Astrocyte of the cerebellum (primary cell): ENCODE measurements at places on chromosomes 1 and 21.

GRCh38 chr1:205204552-205204951, 7.0 kb downstream of the DSTYK start:
- DNase-seq: no peak

DNA sequence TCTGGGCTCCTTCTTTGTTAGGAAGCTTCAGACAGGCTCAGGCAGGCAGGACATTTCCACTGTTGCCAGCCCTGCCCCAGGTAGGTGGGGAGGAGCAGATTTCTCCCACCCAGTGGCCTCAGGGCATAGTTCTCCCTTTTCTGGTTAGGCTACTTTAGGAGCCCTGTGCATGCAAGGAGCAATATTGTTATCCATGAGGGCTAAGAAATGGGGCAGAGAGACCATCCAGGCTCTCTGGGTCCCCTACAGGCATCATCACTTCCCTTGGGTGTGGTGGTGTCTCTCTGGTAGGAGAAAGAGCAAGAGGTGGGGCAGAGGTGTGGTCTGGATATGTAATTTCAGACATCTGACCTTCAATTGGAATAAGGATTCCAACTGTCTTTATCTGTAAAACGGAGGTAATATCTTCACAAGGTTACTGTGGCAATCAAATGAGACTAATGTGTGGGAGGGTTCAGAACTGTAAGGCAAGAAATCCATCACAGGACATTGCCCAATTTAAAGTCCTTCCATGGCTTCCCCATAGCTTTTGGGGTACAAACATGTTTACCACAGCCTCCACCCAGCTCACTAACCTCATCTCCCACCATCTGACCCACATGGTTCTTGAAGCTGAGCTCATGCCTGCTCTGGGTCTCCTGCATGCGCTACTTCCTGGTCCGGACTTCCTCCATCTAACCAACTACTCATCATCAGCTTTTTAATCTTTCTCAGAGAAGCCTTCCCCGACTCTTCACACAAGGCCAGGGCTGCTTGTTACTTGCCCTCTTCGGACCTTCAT, 26.1 kb downstream of the PCAT6 start:
- DNase-seq: no peak

- DNase-seq: no peak
Observed at GRCh38 chr1:40840526-40841323, 21.4 kb downstream of the CITED4 start.

- no peak for DNase-seq
Observed at GRCh38 chr1:38819516-38819915, 40.1 kb downstream of the RRAGC start.

GRCh38 chr1:15155888-15156741, 2.6 kb downstream of the TMEM51 start:
- DNase-seq: no peak

DNA sequence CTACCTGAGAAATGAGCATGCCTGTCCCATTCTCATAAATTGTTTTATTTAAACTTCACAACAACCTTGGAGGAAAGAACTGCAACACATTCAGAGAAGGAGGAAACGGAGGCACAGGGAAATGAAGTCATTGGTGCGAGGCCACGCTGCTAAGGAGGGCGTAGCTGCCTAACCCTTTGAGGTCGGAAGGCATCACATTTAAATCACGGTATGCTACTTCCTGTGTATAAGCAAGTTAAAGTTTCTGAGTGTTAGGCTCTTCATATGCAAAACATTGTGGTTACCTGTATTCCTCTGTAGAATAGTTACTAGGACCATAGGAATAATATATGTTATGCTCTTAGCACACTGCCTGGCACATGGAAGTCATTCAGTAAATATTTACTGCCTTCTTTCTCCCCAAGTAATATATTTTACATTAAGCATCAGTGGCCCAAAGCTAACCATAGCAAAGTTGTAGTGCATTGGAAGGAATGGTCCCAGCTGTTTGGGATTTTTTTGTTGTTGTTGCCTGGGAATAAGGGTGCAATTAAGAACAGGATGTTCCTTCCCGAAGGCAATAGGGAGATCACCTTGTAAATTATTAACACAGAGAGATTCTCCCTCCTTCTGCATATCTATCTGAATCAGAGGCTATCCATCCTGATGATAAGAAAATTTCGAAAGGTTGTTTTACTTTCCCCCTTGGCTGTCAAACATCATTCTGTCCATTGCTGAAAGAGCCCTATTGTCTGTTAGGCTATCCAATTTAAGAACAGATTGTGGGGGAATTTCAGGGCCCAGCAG, 192.2 kb upstream of the C8B start:
- no peak for DNase-seq

- no peak for DNase-seq
Observed at GRCh38 chr1:61472876-61473275, 252.1 kb downstream of the TM2D1 start.

DNA sequence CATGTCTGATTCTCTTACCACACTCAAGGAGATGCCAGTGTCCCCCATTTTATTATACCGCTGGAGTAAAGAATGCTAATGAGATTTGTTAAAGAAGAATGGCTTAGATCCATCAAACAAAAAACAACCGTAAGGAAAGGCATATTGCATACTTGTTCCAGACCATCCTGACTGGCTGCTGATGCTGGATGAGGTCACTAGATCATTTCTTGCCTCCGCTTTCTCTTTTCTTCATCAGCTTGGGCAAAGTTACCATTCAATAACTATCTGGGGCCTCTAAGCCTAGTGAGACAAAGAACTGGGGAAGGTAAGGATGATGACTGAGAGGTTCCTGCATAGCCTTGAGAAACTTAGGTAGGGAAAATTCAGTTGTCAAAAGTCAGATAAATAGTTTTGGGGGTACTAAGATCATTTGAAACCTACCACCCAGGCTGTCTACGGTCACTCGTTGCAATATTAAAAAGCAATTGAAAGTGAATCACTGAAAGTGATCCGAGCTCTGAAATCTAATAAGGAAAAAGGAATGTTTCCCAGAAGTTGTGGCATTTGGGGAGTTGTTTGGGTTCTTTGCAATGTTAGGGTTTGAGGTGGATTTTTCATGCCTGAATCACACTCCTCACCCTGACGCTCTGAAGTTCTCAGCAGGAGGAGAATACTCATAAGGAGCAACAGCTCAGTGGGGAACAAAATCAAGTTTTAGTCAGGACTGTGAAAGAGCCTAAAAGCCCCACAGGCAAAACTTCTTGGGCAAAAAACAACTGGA, 176.8 kb downstream of the HHIPL2 start:
- peak; percentile 95 for DNase-seq

GRCh38 chr1:21640653-21641052, 28.5 kb downstream of the RAP1GAP start:
- DNase-seq: no peak

DNA sequence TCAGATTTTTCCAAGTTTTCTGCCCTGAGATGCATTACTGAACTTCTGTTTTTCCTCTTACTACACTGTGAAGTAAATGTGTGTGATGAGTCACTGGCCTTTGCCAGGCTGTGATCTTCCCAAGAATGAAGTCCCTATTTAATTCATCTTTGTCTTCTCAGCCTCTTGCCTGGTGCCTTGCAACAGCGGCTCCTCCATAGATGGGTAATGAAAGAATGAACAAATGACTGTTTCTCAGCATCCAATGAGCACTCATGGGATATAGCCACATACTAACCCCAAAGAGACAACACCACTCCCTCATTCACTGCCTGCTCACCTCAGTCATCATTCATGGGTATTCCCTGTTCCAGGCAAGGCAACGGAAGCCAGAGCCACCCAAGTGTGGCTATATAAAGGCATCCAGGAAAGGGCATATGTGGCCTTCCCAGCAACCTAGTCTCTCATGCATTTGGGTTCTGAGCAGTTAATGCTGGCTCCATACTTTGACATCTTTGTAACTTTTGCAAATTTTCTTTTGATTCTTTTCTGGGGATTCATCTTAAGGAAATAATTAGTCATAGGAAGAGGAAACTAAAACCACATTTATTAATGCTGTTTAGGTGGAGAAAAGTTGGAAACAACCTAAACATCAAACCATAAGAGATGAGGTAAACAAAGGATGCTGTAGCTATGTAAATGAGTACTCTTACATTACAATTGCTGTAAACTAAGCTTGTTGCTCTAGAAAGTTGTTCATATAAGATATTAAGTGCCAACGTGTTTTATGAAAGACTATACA, 71.9 kb downstream of the HIVEP3 start:
- DNase-seq: no peak

GRCh38 chr1:46801323-46802055, 2.6 kb downstream of the CYP4B1 start:
- DNase-seq: no peak

- DNase-seq: no peak
Observed at GRCh38 chr1:37258068-37258467, 216.3 kb upstream of the ZC3H12A start.

DNA sequence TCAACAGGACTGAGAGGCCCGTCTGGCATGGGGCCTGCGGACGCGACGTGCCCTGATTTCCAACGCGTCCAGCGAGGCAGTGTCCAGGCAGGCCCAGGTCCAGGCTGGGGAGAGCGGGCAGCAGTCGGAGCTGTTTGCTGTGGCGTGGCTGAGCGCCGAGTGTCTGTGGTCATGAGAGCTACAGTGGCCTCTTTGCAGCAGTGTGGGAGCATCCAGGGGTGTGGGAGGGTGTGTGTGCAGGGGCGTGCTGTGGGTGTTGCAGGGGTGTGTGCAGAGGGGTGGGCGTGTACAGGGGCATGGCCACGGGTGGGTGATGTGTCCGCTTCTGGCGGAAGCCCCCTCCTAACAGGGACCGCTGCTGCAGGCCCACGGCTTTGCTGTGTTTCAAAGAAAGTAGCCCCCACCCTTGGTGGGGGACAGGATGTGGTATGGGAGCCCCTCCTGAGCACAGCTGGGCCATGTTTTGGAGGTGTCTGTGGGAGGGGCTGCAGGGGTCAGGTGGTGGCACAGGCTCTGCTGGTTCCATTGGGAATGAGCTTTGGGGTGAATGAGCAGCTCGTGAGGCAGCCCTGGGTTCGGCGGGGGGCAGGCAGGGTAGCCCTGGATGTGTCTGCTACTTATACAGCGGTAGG, 17.7 kb downstream of the PLCH2 start:
- peak; percentile 5 for DNase-seq

GRCh38 chr1:234722904-234723720, 113.1 kb upstream of the IRF2BP2 start:
- peak; percentile 62 for DNase-seq

- no peak for DNase-seq
Observed at GRCh38 chr1:157519451-157519850, 32.9 kb downstream of the FCRL5 start.

DNA sequence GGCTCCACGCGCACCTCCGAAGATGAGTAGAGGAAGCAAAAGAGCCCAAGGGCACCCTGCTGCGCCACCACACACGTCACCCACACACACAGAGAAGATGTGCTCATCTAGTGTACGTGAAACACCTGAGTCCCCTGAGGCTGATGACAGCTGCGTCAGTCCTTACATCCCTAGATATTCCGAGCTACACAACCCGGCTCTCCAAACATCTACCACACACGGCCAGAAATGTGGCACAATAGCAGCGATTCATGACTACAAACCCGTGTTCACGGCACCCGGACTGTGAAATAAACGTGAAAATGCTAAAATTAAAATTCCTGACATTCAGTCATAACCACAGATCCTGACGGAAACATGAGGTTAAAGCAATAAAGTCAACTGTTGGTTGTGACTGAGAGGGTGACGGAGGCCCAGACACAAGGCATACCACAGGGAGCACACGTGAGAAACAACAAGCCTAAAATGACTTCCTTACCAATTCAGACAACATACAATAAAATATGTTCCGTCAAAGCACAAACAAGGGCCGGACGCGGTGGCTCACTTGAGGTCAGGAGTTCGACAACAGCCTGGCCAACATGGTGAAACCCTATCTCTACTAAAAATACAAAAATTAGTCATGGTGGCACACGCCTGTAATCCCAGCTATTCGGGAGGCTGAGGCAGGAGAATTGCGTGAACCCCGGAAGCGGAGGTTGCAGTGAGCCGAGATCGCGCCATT, 7.3 kb downstream of the SSU72 start:
- no peak for DNase-seq

DNA sequence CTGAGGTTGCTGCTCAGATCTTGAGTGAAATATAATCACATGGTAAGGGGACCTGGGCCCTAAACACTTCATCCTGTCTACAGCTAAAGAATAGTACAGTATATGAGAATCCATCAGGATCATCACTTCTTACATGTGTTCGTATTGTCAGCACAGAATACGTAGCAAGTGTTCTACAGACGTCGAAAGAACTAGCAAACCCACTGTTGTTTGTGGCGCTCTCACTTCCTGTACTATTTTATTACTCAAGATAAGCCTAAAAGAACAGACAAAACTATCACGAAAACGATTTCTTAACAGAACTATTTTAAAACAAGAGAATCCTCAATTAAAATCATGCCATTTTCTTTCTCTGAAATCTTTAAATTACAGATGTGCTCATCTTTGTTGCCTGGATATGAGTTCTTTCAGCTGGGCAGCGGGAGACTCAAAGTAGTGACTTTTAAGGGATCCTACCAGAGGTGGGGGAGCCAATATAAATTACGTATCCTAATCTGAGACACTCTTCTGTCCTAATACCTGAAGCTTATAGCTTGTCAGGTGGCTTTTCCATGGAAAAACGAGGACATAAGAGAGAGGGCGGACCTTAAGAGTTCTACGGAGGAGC, 724 bp downstream of the ST7L start:
- DNase-seq: no peak

DNA sequence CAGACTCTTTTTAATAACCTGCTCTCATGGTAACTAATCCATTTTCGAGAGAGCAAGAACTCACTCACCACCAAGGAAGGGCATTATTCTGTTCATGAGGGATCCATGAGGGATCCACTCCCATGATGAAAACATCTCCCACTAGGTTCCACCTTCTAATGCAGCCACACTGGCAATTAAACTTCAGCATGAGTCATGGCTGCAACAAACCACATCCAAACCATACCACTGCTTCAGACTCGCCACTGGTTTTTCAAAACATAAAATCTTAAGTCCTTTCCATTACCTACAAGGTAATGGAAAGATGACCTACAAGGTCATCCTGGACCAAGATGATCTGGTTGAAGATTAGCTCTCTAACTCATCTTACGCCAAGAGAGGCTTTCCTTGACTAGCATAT, 405.1 kb downstream of the VAV3 start:
- DNase-seq: peak; percentile 27

GRCh38 chr1:196056966-196057365, 551.3 kb downstream of the KCNT2 start:
- DNase-seq: no peak

- DNase-seq: no peak
Observed at GRCh38 chr1:193416226-193417024, 230.0 kb upstream of the B3GALT2 start.

DNA sequence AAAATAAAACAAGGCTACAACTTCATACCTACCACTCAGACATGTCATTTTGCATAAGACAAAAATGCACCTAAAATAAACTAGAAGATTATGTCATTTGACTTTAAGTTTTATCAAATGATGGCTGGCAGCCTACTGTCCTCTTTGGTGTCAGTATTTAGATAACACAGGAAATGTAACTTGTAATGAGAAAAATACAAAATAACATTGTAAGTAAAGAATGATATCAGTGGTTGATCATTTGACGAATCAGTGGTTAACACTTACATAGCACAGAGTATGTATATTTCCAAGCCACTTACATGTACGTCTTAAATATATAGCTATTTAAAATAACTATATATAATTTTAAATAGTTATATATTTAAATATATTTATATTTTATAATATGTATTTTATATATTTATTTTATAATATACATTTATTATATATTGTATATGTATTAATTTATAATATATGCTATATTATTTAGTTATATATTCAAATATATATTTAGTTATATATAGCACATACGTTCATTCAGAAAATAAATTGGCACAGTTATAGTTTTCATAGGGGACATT, 44.1 kb downstream of the ZNF678 start:
- DNase-seq: no peak

- DNase-seq: peak; percentile 99
Observed at GRCh38 chr1:58883037-58883887, 99.4 kb upstream of the JUN start.

- DNase-seq: no peak
Observed at GRCh38 chr21:42250422-42251403, 31.8 kb downstream of the ABCG1 start.
